ENCODE measurements at places on chromosomes 2 and 18.

GRCh38 chr18:34595690-34596089, 114.4 kb upstream of the DTNA start:
- no peak for DNase-seq

- DNase-seq: no peak
These were observed 25.4 kb downstream of the SP100 start for GRCh38 chr2:230441227-230441897.

DNA sequence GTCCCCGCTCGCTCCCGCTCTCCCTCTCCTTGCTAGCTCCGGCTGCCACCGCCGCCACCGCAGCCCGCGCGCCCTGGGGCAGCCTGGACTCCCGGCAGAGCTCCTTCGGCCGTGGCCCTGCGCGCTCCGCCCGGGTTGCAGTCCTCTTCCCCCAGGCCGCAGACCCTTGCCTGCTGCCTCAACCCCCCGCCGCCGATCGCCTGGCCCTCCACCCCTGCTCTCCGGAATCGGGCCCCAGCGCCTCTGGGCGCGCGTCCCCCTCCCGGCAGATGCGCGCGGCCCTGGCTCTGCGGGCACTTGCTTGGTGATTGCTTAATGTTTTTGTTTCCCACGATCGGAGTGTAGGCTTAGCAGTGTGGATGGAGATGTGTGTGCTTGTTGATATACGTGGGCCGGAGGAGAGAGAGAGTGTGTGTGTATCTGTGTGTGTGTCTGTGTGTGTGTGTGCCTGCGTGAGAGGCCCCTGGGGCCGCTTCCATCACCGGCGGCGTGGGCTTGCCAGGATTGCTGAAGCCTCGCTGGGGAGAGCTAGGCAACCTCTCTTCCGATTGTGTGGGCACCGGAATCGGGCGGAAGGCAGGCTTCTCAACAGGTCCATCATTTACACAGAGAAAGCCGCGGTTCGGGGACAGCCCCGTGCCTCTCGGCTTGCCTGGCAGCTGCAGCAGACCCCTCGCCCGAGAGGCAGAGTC, 877 bp downstream of the INHBB start:
- no peak for DNase-seq

DNA sequence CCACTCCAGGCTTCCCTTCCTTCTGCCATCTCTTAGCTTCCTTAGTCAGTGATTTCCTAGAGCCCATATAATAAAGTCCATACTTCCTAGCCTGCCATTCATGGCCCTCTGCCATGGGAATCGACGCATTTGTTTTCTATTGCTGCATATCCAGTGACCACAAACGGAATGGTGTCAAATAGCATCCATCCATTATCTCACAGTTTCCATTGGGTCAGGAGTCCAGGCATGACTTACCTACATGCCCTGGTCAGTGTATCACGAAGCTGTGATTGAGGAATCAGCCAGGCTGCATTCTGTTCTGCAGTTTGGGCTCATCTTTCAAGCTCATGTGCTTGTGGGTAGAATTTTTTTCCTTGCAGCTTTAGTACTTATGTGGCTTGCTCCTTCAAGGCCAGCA, 209.7 kb upstream of the EPAS1 start:
- DNase-seq: no peak

DNA sequence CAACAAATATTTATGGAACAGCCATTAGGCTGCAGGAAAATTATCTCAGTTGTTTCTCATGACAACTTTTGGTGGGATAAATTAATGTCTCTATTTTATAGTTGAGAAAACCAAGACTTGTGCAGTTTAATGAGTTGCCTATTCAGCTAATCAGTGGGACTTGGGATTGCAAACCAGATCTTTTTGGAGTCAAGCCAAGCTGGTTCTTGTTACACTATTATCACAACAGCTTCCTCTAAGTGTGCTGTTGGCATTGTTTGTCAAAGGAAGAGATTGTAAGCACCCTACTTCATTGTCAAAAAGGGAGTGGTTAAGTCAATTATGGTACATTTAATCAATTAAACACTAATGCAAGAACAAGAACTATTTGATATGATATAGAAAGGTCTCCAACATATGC, 119.2 kb downstream of the PAX3 start:
- no peak for DNase-seq

DNA sequence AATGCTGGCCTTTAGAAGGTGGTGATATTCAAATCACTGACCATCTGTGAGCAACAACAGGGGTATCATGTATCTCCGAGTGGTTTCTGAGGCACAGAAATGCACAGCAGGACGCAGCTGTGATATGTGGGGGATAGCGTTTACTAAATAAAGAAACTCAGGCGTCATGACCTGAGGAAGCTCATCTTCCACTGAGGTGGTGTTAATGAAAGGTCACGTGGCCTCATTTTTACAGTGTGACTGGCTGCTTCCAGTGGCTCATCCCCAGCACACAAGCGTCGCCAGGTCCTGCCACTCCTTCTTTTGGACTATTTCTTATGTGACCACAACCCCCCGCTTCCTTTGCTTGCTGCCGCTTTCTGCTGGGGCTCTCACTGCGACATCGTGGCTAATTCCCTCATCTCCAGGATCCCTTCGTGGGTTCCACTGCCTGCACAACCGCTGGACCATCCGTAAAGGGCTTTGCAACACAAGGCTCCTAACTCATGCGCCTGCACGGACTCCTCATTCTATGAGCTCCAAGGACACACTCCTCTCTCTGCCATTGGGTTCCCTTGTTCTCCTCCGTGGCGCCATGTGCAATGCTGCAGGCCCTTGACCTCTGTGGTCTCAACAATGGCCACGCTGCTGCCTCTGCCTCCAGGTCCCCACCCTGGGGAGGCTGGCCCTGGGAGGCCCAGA, 109.3 kb downstream of the MBP start:
- peak; percentile 55 for DNase-seq
